ENCODE measurements at places on chromosomes 13 and 19.
A peak's percentile ranks its signal among the peaks of the same experiment; 100 is the strongest.

DNA sequence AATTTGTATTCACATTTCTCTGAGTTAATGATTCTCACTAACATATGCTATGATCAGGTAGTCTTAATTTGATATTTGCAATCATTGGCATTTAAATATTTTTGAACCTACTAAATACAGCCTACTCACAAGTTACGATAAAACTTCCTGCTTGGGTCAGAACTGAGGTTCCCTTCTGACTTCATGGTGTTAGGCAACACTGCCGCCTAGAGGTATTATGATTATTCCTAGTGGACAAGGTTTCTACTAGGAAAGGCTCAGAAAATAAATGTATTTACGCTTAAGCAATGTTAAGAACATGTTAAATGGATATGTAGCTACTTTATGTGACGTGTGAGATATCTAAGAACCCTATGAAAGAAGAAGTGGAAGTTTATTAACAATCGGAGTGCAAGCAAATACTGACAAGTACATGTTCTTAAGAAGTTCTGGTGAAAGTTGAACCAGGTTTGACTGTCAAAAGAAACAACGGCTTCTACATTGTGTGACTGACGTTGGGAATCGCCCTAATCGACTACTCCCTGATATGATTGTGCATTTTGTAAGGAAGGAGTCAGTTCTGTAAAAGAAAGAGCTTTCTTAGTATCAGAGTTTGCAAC, 1395.8 kb downstream of the SLITRK5 start:
- DNase-seq, result peak; percentile 28

- DNase-seq, result no peak
Observed at GRCh38 chr19:55492362-55492944, 4.2 kb downstream of the SSC5D start.

DNA sequence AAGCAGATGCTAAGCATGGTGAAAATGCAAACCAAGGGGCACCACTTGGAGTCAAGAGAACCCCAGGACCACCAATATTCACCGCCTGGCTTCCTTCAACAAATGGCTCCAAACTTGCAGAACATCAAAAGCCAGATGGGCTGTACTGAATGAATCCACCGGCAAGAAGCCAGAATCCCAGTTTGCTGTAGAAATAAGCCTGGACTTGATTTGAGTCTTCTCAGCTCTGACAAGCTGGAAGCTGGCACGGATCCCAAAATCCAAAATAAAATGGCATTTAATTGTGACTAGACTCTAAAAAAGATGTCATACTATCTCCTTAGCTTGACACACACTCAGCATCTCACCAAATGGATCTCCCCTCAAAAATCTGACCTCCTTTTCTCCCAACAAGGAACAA, 11.9 kb downstream of the EFNB2 start:
- DNase-seq, result no peak

GRCh38 chr19:48469289-48469881, at the start of gene CYTH2:
TSS of gene CYTH2 (plus strand) at chr19:48469369. CDS start at chr19:48469508, 139 bp downstream.
- DNase-seq, result peak; percentile 79

DNA sequence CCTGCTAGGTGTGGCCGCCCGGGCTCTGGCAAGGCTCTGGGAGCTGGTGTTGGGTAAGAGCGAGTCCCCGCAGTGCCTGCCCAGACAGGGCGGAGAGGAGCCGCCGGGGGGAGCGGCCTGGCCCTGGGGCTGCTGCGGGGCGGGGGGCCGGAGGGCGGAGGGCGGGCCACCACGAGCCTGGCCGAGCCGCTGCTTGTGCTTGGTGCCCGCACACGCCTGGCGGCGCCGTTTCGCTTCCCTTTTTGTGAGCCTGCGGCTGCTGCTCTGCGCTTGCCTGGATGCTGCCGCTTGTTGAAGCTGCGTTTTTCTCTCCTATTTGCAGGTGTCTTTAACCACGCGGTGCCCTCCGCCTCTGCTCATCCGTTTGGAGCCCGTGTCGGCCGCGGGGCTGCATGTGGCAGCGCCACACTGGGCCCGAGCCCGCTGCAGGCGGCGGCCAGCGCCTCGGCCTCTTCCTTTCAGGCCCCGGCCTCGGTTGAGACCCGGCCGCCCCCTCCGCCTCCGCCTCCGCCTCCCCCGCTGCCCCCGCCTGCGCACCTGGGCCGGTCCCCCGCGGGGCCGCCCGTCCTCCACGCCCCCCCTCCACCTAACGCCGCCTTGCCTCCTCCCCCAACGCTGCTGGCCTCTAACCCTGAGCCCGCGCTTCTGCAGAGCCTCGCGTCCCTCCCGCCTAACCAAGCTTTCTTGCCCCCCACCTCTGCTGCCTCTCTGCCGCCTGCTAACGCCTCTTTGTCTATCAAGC, 8.5 kb downstream of the PLEKHJ1 start:
- no peak for DNase-seq

- peak; percentile 91 for DNase-seq
Observed at GRCh38 chr19:37334179-37335071, 36.5 kb upstream of the ZNF527 start.

DNA sequence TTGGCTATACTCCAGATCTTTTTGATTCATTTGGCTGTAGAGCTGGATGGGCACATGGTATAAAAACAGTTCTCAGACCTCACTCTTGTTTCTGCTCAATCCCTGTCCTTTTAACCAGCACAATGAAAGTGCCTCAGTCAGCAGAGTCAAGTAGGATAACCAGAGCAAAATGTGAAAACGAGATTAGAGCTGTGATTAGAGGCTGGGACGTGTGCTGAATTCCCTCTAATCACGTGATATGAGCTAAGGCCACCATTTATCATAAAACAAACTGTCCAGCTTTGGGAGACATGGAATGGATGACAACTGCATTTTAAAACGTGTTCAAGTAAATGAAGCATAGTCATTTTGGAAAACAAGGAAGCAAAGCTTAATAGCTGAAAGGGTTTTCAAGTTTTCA, 54.1 kb downstream of the GJA3 start:
- no peak for DNase-seq

- no peak for DNase-seq
Observed at GRCh38 chr19:38796154-38796553, 7.2 kb downstream of the LGALS7B start.

- DNase-seq, result no peak
Observed at GRCh38 chr19:41910240-41910991, 17.8 kb downstream of the ERFL start.

- DNase-seq, result no peak
Observed at GRCh38 chr19:5877427-5877826, 7.1 kb upstream of the FUT5 start.

DNA sequence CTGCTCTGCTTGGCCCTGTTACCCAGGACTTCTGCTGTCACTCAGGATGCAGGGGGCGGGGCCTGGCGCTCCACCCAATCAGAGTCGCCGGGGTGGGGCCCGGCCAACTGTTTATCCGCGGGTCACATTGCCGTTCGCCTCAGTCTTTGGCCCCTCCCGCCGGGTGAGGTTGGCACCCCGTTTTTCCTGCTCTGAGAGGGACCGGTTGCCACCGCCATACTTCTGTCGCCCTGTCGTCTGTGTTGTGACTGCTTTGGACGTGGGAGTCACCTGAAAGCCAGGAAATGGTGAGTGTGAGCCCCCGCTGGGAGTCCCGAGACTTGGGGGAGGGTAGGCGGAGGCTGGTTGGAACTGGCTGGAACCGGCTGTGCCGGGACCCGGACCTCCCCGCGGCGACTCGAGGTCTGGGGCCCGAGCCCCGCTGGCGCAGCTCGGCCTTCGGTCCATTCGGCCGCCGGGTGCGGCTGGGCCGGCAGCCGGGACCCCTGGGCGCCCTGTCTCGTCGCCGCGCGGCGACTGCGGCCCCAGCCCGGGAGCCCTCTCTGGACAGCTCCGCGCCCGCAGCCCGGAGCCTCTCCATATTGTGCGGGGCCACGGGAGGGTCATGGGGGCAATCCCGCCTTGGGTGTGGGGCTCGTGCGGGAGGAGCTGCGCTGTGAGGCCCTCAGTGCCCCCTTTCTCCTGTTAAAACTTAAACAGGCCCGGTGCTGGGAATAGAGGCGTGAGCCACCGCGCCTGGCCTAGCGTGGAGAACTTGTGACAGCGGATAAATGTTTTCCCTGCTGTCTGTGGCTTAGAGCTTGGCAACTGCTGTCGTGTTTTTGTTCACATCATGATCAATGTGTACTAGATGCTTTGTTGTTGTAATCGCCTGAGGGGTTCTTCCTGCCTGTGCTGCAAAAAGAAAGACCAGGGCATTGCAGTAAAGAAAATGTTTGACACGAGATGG, at the start of gene ZNF844:
ZNF844 (plus strand) TSS at position 142 of the 949 bp plus-strand sequence; CDS start at position 285, 143 bp downstream.
- peak; percentile 80 for DNase-seq

- no peak for DNase-seq
Observed at GRCh38 chr13:39468306-39468705, 134.7 kb downstream of the LHFPL6 start.

DNA sequence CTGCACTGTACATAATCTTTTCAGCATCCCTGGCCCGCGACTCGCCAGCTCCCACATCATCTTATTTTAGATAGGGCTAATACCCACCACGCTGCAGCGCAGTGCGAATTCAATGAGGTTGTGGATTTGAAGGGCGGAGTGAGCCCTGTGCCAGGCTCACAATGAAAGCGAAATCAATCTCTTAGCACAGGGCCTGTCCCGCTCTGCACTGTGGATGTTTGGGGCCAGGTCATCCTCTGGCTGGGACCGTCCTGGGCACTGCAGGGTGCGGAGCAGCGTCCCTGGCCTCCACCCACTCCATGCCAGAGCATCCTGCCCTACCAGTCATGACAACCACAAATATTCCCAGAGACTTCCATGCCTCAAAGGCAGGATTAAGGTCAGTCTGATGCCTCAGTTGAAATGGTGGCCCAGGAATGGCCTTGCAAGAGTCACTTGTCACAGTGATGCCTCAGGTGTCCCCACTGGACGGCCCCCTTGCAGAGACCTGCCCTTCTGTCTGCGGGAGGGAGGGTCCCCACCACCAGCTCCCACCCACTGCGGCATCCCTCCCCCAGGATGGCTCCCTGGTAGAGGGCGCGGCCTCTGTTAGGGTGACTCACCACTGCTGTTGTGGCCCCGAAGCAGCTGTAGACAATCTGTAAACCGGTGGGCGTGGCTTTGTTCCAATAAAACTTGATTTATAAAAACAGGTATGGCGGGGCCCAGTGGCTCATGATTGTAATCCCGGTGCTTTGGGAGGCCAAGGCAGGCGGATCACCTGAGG, 5.6 kb downstream of the UHRF1 start:
- peak; percentile 79 for DNase-seq

- no peak for DNase-seq
Observed at GRCh38 chr13:112772929-112773328, 83.1 kb downstream of the ATP11A start.

- DNase-seq, result no peak
Observed at GRCh38 chr19:926589-927350, 935 bp downstream of the ARID3A start.

DNA sequence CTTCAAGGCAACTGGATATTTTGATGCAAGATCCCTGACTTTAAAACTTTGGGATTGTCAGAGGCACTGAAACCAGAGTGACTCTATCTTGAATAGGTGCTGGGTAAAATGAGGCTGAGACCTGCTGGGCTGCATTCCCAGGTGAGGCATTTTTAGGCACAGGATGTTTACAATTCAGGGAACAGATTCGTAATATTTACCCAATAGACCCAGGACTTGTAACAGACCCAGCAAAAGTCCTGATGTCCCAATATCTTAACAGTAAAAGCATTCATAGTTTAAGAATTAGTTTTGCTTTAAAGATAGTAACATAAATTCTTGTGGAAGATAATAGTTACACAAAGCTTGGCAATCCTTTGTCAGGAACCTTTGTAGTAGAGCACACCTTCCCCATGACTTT, 166.2 kb downstream of the FGF14 start:
- no peak for DNase-seq

DNA sequence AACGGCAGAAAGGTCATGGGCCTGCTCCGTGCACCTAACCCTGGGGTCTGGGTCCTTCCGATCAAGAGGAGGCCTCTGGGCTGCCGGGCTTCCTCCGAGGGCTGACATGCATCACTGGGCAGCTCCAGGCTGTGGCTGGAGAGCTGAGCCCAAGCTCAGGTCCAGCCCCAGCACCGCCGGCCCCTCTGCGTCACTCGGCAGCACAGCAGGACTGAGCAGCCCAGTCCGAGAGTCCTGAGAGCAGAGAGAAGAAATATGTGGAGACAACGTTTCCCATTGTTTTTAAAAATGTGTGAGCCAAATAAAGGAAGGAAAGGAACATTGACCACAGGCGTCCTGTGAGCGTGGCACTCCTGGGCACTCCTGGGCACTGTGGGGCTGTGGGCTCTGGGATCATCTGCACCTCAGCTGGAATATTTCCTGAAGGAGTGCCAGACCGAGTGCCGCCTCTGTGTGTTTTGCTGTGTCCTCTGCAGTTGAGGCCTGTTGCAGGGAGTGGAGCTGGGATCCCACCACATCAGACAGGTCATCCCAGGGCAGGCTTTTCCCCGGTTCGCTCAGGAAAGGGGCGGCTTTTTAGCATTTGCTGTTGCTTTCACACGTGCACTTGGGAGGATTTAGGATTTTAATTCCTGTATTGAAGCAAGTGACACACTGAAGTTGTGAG, 37.8 kb upstream of the TFDP1 start:
- DNase-seq, result no peak

DNA sequence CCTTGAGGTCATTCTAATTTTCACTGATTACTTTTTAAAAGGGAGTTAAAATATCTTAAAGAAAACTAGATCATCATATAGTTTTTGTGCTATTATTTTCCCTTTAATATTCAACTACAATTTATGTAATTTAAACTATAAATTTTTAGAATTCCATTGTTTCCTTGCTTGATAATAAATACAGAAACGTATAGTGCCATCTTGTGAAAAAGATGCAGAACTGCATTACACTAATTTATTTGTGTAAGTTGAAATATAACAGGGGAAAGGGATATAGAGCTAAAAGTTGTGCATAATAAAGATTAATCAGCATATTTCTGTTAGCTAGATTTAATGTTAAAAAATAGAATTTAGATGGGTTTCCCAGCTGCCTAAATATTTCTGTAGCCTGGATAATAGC, 61.5 kb upstream of the TDRD3 start:
- no peak for DNase-seq

- no peak for DNase-seq
Observed at GRCh38 chr13:24129914-24130774, 30.4 kb upstream of the SPATA13 start.
